Prostate gland (tissue), 2 donors: ENCODE measurements at places on chromosomes 12 and 14.

GRCh38 chr12:74455429-74455828 lies 82.2 kb upstream of the ATXN7L3B start:
- DNase-seq, result no peak

- DNase-seq, result no peak
Observed at GRCh38 chr14:64220056-64220455, 74.1 kb downstream of the ESR2 start.

- DNase-seq, result no peak
Observed at GRCh38 chr12:15863984-15864383, 18.2 kb upstream of the STRAP start.

- no peak for DNase-seq
Observed at GRCh38 chr14:54687750-54688119, 120.8 kb downstream of the SAMD4A start.

DNA sequence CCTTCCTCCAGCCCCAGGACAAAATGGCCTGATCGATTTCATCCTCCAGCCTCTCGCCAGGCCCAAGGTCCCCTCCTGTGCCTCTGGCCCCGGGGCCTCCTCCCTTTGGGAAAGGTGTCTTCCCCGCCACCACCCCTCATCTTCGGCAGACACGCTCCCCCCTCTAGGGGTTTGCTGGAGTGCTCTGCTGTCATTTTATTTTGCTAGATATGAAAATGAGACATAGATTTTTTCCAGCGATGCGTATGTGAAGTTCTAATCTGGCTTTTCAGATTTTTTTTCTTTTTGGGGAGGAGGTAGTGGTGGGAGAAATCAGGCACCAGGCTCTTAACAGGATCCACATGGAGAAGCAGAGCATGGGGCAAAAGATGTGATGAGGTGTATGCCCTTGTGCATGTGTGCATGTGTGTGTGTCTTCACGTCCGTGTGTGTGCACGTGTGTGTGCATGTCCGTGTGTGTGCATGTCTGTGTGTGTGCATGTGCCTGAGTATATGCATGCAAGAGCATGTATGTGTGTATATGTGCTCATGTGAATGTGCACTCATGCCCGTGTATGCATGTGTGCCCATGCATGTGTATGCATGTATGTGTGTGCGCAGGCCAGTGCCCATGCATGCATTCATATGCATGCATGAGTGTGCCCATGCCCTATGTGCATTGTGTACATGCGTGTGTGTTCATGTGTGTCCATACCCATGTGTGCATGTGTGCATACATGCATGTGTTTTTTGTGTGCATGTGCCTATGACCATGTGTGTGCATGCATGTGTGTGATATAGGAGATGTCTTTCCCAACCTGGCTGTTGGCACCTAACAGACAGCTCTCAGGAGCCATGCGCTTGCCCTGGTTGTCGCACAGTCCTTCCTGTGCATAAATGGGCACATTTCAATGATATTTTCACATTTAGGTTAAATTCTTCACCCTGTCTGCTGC lies 203.0 kb downstream of the RBM19 start:
- DNase-seq, result no peak

GRCh38 chr14:92647797-92648279 lies 100.6 kb downstream of the LGMN start:
- DNase-seq, result no peak

- DNase-seq, result no peak
Observed at GRCh38 chr14:55340482-55340881, 69.3 kb downstream of the FBXO34 start.

DNA sequence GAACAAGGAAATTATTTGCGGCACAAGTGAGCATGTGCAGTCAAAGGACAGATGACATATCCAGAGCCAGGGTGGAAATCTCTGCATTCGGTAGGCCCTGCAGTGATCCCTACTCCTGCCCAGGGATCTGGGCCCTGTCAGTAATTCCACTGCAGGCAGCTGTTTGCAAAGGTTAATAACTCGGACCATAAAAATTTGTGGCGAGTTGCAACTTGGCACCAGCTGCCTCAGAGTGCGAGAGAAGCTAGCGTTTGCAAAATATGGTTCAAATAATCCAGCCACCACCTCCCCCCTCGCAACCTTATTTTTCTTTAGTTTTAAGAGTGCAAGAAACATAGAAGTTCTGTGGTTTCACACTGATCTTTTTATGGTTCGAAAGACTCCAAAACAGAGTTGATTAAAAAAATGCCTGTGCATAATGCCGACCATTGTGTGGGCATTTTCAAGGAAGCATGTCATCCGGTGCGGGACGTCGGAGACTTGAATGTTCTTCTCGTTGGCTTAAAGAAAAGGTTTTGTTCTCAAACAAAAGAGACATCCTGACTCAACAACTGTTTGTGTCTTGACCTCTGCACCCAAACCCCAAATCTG lies 224.5 kb downstream of the BCL11B start:
- no peak for DNase-seq

- DNase-seq, result no peak
Observed at GRCh38 chr12:108346727-108347710, 7.9 kb upstream of the CMKLR1 start.

- DNase-seq, result no peak
Observed at GRCh38 chr14:104930526-104931303, 6.0 kb downstream of the PLD4 start.

DNA sequence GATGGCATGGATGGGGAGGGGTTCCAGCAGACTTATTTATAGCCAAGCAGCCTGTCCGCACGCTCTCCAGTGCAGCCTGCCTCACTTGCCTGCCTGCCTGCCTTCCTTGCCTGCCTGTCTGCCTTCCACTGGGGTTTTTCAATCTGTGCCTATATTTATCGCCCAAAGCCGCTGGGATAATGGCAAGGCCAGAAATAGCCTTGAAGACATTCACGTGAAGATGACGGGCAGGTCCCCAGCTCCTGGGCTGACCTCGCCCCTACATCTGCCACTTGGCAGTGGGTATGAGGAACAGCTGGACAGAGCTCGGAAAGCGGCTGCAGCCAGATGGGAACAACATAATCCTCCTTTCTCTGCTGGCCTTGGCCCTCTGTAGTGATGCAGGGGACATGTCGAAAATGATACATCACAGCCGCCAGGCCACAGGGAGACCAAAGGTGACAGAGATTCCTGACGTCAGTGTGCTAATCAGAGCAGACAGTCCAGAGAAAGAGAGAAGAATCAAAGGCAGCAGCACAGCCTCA lies 53.3 kb downstream of the PITPNM2 start:
- DNase-seq, result no peak

- no peak for DNase-seq
Observed at GRCh38 chr12:52059582-52060497, 8.6 kb downstream of the NR4A1 start.

GRCh38 chr12:46815809-46816208 lies 10.0 kb downstream of the SLC38A4 start:
- no peak for DNase-seq

- DNase-seq, result peak; percentile 70
Observed at GRCh38 chr14:31090883-31091764, 64.9 kb upstream of the STRN3 start.

- DNase-seq, result no peak
Observed at GRCh38 chr14:100199240-100199860, 39.6 kb upstream of the YY1 start.

DNA sequence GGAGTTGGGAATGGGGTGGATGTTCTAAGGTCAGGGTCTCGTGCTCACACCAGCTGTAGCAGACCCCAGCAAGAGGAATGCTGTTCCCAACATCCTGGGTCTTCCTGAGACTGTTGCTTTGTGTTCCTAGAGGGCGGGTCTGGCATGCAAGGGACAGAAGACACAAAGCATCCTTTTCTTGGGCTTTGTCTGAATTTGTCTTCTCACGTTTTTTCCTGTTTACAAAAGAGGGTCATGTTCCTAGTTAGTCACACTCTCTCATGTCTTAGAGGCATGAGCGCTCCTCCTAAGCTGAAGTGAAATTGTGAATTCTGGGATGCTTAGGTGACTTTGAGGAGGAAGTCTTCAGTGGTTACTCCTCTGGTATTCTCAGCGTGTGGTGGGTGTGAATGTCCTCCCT lies 9.6 kb upstream of the TAMALIN start:
- no peak for DNase-seq

- DNase-seq, result peak; percentile 76
Observed at GRCh38 chr12:106138633-106139421, at the start of gene NUAK1. TSS of gene NUAK1 (minus strand) at chr12:106138954. CDS start at chr12:106138653, 301 bp downstream.

DNA sequence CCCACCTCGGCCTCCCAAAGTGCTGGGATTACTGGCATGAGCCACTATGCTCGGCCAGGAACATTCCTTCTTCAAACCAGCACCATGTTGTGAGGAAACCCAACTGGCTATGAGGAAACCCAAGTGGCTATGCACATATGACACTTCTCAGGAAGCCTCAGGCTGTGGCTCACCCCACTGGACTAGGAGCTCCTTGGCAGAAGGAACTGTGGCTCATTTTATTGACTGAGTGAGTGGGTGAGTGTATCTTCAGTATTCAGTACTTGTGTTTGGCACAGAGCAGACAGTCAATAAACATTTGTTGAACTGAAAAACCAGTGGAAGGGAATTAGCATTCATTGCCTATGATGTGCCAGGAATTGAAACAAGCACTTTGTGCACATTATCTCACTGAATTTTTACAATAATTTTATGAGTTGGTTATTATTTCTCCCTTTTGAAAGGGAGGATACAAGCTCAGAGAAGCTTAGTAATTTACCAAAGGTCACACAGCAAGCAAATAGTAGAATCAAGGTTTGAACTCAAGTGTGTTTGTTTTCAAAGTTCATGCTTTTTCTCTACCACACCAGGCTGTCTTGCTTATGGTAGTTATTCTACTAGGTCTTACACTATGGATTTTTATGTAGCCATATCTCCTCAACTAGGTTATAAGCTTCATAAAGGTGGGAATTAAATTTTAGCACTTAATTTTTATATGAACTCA lies 121.6 kb downstream of the VEZT start:
- DNase-seq, result no peak

- no peak for DNase-seq
Observed at GRCh38 chr12:71282020-71282419, 124.2 kb upstream of the TSPAN8 start.

GRCh38 chr12:116538076-116538591 lies 21.0 kb upstream of the MAP1LC3B2 start:
- DNase-seq, result no peak

- DNase-seq, result no peak
Observed at GRCh38 chr12:84691266-84691665, 221.3 kb downstream of the SLC6A15 start.

- no peak for DNase-seq
Observed at GRCh38 chr12:120125792-120126634, 9.5 kb upstream of the RAB35 start.

- DNase-seq, result no peak
Observed at GRCh38 chr12:101777485-101777884, 38.2 kb upstream of the SYCP3 start.
